Activated naive CD4-positive, alpha-beta T cell treated with anti-CD3 and anti-CD28 coated beads, Interleukin-2, amount 50 U/mL, for 16 hours (primary cell): ENCODE measurements at places on chromosomes 11 and 22.

DNA sequence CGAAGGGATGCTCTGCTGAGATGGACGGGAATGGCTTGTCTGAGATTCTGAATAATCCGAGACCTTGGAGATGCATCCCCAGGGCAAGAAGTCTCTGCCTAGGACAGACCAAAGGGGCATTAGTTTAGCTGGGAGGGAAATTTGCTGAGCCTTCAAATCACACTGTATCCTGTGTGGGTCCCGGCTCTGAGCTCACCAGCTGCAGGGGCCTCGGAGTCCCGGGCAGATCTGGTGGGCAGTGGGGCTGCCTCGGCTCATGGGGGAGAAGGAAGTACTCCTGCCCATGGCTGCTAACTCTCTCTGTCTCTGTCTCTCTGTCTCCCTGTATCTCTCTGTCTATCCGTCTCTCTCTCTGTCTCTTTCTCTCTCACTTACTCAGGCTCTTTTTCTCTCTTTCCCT lies 522.4 kb downstream of the TBC1D22A start:
- no peak for DNase-seq

DNA sequence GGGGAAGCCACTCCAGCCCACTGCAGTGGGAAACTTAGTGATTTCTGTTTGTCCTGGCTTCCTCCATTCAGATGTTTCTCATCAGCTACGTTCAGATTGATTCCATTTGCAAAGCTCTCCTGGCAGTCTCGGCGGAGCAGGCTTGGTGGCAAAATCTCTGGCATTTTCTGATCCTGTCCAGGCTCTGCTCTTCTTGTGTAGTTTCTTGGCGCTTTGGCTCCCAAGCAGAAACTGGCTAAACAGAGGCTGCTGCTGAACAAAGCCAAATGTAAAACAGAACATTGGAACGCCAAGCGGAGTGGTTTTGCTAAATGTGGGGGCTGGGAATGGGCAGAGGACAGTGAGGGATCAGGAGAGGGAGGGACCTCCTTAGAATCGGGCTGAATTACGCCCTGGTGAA lies 36.7 kb downstream of the ADAMTS8 start:
- no peak for DNase-seq

GRCh38 chr11:59152312-59152951 lies 9.8 kb downstream of the FAM111A start:
- no peak for DNase-seq

DNA sequence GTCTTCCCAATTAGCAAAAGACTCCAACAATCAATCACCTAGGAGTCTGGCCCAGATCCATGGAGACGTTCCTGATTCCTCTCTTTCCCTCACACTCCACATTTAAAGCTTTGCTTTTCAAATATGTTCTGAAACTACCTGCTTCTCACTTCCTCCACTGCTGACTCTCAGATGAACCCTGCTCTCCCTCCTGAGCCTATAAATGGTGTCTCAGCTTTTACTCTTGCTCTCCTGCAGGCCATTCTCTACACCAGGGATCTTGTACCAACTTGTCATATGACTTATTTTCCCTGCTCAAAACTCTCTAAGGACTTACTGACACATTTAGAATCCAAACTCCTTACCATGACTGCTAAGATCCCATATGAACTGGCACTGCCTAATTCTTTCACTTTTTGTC lies 138.4 kb upstream of the DDI1 start:
- DNase-seq = no peak

GRCh38 chr11:106983261-106983660 lies 35.0 kb downstream of the GUCY1A2 start:
- no peak for DNase-seq

GRCh38 chr11:27309046-27309445 lies 54.0 kb downstream of the CCDC34 start:
- no peak for DNase-seq

- no peak for DNase-seq
Measured at GRCh38 chr22:44363980-44364750, 51.4 kb upstream of the SHISAL1 start.

DNA sequence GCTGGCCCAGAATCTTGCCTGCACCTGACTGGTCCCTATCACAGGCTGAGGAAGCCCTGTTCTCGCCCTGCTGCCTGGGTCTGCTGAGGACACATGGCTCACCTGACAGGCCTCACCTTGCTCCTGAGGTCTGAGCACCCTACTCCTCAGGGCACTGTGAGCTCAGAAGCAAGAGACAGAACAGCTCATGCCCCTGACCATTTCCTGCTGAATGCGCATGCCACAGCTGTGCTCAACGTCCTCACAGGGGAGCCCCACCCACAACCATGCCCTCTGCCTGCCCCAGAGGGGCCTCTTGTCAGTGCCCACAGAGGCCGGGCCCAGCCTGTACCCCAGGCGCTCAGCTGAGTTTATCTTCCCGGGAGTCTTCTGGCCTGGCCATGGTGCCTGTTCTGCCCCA lies 2.8 kb upstream of the TSPO start:
- no peak for DNase-seq

- DNase-seq = no peak
Measured at GRCh38 chr22:33735978-33736377, 184.3 kb downstream of the LARGE1 start.

GRCh38 chr22:39244496-39245129 lies at the start of gene PDGFB:
TSS of gene PDGFB (minus strand) at chr22:39244982. CDS start at chr22:39243963, 1,019 bp downstream.
- DNase-seq = no peak

DNA sequence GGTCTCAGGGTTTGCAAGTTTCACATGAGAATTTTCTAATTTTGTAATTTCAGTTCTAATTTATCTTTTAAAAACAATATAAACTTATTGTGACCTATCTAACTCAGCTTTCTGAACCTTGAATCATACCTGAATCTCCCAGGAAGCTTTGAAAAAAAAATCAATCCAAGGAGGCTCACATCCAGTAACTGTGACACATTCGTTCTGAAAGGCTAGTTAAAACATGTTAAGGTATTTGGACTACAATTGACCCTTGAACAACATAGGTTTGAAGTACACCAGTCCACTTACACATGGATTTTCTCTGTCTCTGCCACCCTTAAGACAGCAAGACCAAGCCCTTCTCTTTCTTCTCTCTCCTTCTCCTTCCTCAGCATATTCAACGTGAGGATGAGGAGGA lies 40.0 kb downstream of the DDI1 start:
- no peak for DNase-seq

- no peak for DNase-seq
Measured at GRCh38 chr11:80515097-80515496, 1074.3 kb upstream of the TENM4 start.

GRCh38 chr11:108278546-108278945 lies 55.7 kb downstream of the ATM start:
- no peak for DNase-seq

DNA sequence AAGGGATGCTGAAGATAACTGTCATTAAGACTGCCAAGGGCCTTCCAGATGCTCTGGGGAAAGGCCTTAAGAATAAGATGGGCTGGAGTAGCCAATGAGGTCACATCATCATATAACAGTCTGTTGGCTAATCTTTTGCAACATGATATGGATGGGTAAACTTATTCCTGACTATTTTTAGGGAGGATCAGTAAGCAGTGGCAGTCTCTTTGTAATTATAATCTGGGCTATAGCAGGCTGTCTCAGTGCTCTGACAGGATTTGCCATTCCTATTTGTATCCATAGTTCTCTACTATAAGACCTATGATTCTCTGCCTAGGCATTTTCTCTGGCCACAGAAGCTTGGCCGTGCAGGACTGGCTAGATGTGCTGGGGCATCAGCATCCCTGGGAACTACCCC lies 16.1 kb upstream of the CALCB start:
- no peak for DNase-seq
